ENCODE measurements at places on chromosomes 16 and 17. TPM values are rescaled to one million over a fixed set of nuclear protein-coding genes. Genes with fewer than 3 reads are reported as not detected.

HOXB4 gene
- 1.8 TPM for total RNA-seq

METTL2A gene
- total RNA-seq = 22.7 TPM

GJD3 gene
- not detected for total RNA-seq

SOX15 gene
- 0.30 TPM for total RNA-seq

ELMO3 gene
- total RNA-seq = 0.42 TPM

MAP3K3 gene
- total RNA-seq = 27.6 TPM

LRRC36 gene
- total RNA-seq = not detected

RHBDL1 gene
- 6.5 TPM for total RNA-seq

PRAC1 gene
- total RNA-seq = not detected

ZNF768 gene
- 16.0 TPM for total RNA-seq

GPR139 gene
- not detected for total RNA-seq

MGAT5B gene
- total RNA-seq = 0.89 TPM

GAS2L2 gene
- not detected for total RNA-seq

BMERB1 gene
- total RNA-seq = 19.1 TPM

EPX gene
- total RNA-seq = not detected

WFDC1 gene
- 12.5 TPM for total RNA-seq

ZNF205 gene
- total RNA-seq = 14.9 TPM

WNT9B gene
- not detected for total RNA-seq

ANKRD40CL gene
- not detected for total RNA-seq

B9D1 gene
- 18.0 TPM for total RNA-seq

MMP28 gene
- total RNA-seq = 1.3 TPM

NACA2 gene
- not detected for total RNA-seq

TEFM gene
- total RNA-seq = 13.1 TPM

HLF gene
- not detected for total RNA-seq

TMEM231 gene
- 17.2 TPM for total RNA-seq

PTRH2 gene
- 16.9 TPM for total RNA-seq

ATP2A3 gene
- total RNA-seq = 14.6 TPM

HS3ST4 gene
- not detected for total RNA-seq

NPIPB2 gene
- 3.6 TPM for total RNA-seq

PABPN1L gene
- total RNA-seq = not detected

CES4A gene
- total RNA-seq = 1.3 TPM

MRPL45 gene
- 21.7 TPM for total RNA-seq

OR1A1 gene
- not detected for total RNA-seq

VMP1 gene
- total RNA-seq = 313 TPM

ACSM3 gene
- total RNA-seq = 0.28 TPM

PMFBP1 gene
- total RNA-seq = 0.46 TPM

ATF7IP2 gene
- 2.0 TPM for total RNA-seq

HOXB13 gene
- under 0.01 TPM for total RNA-seq

NFE2L1 gene
- total RNA-seq = 233 TPM
